ENCODE measurements at places on chromosomes 2 and 18.

DNA sequence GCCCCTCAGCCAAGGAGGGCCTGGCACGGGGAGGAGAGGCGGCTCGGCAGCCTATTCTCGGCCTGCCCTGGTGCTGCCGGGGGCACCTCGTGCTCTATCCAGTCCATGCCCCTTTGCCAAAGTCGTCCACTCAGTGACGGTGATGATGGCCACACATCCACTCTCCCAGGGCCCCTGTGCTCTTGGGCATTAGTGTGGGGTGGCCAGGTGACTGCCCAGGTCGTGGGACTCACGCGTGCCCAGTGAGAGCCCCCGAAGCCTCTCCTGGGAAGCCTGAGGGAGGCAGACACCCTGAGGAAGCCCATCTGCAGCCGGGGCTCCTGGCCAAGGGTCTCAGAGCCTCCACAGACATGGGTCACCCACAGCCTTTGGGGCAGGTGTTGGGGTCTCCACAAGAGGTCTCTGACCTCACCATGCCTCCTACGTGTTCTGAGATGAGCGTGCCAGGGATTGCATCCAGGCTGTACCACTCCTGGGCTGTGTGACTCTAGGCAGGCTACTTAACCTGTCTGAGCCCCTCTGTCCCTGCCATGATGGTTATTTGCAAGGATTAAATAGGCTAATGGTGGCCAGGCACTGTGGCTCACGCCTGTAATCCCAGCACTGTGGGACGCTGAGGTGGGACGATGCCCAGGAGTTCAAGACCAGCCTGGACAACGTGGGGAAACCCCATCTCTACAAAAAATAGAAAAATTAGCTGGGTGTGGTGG lies 12.9 kb downstream of the RAMP1 start:
- no peak for DNase-seq

GRCh38 chr2:146388757-146389156 lies 1456.1 kb upstream of the ACVR2A start:
- DNase-seq, result peak; percentile 16

DNA sequence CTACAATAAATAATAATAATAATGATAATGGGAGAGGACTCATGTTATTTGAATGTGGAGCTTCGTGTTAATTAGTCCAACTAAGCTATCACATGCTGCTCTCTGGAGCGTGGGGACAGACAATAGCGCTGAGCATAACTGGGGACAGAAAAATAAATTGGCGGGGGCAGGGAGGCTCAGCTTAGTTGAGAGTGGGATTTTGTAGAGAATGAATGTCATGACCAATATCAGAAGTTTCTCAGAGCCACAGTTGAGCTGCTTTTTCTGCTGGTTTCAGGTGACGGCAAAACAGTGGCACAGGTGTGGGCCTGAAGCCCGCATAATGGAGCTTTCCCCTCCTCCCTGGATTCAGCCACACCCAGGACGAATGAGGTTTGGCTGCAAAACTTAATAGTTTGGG lies 111.1 kb upstream of the CAB39 start:
- no peak for DNase-seq

DNA sequence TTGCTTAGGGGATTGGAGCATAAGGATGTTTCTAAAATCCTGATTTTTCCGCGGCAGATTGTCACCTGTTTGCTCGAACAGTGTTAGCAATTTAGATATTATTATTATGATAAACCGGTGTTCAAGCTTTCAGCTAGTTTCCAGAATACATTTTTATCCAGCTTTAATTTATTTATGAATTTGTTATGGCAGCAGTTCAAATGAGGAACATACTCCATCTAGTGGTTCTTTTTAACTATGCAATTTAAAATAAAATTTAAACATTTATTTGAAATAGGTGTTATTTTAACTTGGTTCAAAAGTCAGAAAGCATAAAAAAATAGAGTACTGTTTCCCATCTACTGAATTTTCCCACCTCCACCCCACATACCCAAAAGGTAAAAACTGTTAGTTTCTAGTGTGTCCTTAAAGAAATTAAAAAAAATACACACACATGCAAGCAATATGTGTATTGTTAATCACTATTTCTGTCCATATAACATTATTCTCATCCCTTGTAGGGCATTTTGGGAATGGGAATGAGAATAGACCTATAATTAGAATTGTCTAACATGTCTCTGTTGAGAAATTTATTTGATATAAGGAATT lies 23.2 kb downstream of the ACOXL start:
- no peak for DNase-seq

DNA sequence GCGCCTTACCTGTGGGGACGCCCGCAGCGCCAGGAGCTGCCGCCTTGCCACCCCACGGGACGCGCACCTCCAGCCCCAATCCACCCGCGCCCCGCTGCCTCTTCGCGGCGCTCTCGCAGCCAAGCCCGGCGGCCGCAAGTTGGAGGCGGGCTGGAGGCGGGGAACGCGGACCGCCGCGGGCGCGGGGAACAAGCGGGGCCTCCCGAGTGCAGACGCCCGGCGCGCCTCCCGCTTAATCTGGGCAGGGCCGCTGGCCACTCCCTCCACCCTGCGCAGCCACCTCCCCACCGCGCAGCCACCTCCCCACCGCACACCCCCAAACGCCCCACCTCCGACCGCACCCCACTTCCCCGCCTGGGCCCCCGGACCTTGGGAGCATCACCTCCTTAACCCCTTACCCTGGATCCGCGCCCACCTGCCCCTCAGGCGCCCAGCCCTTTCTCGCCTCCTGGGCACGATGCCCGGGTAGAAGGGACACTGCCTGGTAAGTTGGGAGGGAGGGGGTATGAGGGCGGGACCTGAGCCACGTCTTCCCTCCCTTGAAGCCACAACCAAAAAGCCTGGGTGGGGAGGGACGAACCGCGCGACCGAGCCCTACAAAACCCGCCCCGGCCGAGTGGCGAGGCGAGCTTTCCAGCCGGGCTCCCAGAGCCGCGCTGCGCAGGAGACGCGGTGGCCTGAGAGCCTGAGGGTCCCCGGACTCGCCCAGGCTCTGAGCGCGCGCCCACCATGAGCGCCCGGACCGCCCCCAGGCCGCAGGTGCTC lies at the start of the genes COL4A3 and COL4A4:
Gene COL4A3, plus strand, starts transcription at position 627 of the 765 bp plus-strand sequence. Its CDS starts 103 bp downstream, at position 730.
Gene COL4A4, minus strand, starts transcription at position 208 of the 765 bp plus-strand sequence. CDS start 16,722 bp downstream, outside the sequence.
- peak; percentile 31 for DNase-seq

DNA sequence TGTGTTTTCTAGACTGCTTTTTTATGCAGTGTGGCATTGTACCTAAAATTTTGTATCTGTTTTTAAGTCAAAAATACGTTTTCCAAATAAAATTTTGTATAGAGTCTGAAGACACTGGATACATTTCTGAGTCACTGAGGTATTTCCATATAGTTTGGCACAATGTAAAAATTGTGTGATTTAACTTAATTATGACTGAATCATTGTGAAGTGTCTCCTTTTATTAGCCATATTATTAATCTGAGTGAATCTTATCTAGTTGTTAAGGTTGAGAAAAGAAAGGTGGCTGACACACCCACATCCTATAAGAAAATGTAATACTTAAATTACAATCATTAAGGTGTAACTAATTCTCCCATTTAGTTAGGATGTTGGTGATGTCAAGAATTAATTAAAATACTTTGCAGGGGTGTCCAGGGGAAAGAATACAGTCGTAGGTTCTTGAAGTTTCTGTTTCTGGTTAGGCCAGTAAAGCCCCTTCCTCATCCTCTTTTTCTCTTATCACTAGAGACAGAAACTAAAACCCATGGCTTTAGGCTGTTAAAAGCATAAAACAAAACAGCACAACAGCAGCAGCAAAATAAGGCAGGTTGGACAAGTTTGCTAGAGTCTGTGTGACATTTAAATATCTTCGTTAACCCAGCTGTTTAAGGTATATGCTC lies 71.6 kb downstream of the UBE2E3 start:
- no peak for DNase-seq

DNA sequence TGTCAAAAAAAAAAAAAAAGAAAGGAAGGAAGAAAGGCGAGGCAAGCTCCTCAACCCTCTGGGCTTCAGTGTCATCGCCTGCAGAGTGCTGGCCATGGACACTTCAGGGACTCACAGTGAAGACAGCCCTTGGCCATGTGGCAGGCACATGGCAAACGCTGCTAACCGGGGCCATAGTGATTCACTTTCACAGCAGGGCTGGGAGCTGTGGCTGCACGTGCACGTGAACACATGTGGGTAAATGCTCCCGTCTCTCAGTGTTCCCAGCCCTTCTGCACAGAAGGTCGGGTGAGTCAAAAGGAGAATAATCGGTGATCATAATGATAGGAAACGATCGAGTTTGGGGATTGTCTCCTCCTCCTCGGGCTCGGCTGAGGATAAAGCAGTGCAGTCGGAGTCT lies 46.1 kb upstream of the UBE2F start:
- no peak for DNase-seq

GRCh38 chr2:192978395-192978794 lies 783.7 kb upstream of the TMEFF2 start:
- no peak for DNase-seq

DNA sequence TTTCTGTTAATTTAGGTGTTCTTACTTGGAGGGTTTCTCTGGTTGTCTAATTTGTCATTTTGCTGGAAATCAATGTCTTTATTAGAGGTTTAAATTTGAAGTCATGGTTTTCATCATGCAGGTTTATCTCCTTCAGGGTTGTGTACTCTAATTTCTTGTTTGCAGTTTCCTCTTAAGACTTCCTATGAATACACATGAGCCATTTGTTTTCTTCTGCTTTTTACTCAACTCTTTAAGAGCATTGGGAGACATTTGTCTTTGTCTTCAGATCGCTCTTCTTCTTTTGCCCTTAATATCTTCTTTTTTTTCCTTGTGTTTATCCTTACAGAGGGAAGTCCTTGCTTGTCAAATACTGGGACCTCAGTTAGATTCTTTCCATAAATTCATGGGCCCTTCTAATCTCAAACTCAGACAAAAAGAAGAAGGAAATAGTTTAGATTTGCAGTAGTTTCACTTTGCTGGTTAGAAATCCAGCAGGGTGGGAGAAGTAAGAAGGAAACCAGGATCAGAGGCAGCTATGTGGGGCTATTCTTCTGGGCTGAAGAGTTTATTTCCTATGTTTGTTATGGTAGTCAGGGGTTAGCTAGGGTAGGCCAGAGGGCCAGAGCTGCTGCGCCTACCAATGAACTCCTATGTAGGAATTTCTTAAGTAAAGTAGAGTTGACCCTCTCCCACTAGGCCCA lies 176.6 kb downstream of the DYSF start:
- no peak for DNase-seq

DNA sequence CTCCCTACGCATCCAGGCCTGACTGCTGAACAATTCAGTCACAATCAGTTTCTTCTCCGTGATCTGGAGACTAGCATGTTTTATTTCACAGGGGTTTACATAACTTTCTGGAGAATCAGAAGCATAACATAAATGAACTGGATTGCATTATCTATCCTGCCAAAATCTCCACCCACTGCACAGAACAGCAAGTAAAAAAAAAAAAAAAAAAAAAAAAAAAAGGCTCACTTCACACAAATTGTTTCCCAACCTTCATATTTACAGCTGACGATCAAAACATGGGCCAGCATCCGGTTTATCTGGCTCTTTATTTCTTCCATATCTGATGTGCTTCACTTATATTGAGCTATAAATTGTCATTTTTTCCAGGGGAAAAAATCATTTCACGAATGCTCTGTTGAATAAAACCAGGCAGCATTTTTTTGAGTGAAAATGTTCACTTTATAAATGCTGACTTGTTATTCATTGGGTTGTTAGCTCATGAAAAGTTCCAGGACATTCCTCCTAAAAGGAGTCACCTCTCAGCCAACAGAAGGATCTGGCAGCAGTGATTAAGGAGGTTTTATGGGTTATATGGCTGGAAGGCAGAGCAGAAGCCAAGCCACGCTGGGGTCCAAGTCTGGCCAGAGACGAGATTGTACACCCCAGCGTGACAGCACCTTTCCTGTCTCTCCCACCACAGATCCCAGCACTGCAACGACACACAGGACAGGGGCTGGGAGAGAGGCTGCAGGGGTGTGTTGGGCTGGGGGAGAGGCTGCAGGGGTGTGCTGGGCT lies 51.2 kb upstream of the GLI2 start:
- DNase-seq, result peak; percentile 45

- no peak for DNase-seq
Observed at GRCh38 chr2:38192976-38193375, 117.0 kb upstream of the CYP1B1 start.

DNA sequence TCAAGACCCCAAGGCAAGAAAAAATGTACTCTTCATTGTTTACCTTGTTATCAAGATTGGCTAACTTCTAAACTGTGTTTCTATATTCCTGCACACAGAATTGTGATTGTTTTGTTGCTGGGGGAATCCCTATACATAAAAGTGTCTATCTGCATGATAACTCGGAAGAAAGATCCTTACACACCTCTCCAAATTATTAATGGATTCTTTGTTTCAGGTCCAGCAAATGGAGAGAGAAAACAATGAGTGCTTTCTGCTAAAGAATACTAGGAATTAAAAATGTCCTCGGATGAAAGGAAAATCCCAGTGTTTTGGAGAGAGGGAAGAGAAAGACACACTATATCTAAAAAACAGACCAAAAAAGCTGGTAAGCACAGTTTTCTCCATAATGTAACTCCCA lies 6.2 kb upstream of the DAPL1 start:
- DNase-seq, result no peak

- no peak for DNase-seq
Observed at GRCh38 chr2:129905664-129906081, 73.8 kb upstream of the RAB6C start.

DNA sequence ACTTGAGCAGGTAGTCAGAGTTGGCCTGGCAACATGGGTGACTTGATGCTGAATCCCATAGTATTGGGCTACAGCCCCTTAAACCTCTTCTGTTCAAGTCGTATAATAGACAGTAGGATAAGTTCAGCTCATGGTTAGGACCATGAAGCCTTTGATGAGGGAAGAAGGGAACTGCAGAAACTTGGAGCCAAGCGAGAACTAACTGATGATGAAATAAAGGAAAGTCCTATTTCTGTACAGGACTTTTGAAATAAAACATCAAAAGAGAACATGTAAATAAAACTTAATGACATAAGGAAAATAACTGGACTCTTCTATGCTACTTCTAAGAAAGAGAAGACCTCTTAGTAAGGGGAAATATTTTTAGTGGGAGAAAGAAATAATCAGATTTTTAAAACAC lies 51.2 kb upstream of the UGP2 start:
- peak; percentile 58 for DNase-seq

DNA sequence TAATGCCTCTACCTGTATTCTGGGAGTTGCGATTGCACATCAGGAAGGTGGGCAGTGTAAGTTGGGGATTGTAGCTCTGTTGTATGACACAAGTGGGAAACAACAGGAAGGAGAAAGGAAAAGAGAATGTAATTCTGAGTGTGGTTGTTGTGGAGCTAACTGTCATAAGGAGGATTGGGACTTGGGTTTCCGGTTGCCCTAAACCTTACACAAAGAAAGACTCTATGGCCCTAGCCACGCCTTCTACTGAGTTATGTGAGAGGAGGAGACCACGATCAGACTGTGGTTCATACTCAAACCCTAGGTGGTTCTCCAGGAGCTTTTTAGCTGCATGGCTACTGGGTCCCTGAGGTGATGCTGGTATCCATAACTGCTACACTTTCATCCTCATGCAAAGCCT lies 86.5 kb downstream of the TANC1 start:
- DNase-seq, result no peak

DNA sequence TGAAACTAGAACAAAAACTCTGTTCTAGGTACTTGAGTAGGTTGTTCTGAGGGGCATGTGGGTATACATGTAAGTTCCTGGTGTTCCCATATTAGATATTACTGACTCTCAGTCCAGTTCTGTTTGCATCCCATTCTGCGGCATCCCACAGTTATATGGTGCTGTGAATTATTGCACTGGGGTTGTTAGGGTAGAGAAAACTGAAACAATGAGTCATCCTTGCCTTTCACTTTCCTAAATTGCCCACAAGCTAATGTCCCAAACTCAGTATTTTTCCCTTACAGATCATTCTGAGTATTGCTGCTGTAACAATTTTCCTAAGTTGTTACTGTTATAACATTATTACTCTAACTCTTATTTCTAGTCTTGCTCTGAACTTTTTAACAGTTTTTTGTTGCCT lies 3.0 kb downstream of the WDR75 start:
- peak; percentile 45 for DNase-seq

GRCh38 chr2:86225581-86225980 lies 26.3 kb downstream of the MRPL35 start:
- DNase-seq, result peak; percentile 24

Data from iris pigment epithelial cell (primary cell).